ENCODE measurements at places on chromosomes 4 and X. TPM values are rescaled to one million over a fixed set of nuclear protein-coding genes. Genes with fewer than 3 reads are reported as not detected.

Gene PRRG1
- polyA plus RNA-seq: 13.1 TPM

Gene SUPT20HL2
- polyA plus RNA-seq: 0.28 TPM

Gene CT45A3
- not detected for polyA plus RNA-seq

Gene CYLC1
- not detected for polyA plus RNA-seq

Gene GLRA3
- polyA plus RNA-seq: not detected

Gene SLC6A14
- polyA plus RNA-seq: not detected

Gene FANCB
- 1.6 TPM for polyA plus RNA-seq

Gene GLRA2
- polyA plus RNA-seq: 0.11 TPM

Gene ERVMER34-1
- polyA plus RNA-seq: 0.38 TPM

Gene POU4F2
- not detected for polyA plus RNA-seq

Gene SLC9A6
- polyA plus RNA-seq: 7.5 TPM

Gene DSPP
- 0.04 TPM for polyA plus RNA-seq

Gene PDLIM3
- 616 TPM for polyA plus RNA-seq

Gene CXCL1
- not detected for polyA plus RNA-seq

Gene GIMD1
- 0.09 TPM for polyA plus RNA-seq

Gene CFP
- 3.0 TPM for polyA plus RNA-seq

Gene TMSB15C
- polyA plus RNA-seq: 4.5 TPM

Gene TMPRSS11D
- polyA plus RNA-seq: 0.19 TPM

Gene MAGEA12
- polyA plus RNA-seq: not detected

Gene DOK7
- 18.4 TPM for polyA plus RNA-seq

Gene BBS12
- 3.1 TPM for polyA plus RNA-seq

Gene MFAP3L
- polyA plus RNA-seq: 1.4 TPM

Gene GATA1
- polyA plus RNA-seq: 0.22 TPM

Gene NPY2R
- polyA plus RNA-seq: 0.08 TPM

Gene ENAM
- polyA plus RNA-seq: 3.8 TPM

Gene FGF5
- 0.61 TPM for polyA plus RNA-seq

Gene ARL13A
- not detected for polyA plus RNA-seq

Gene MSN
- polyA plus RNA-seq: 105 TPM

Gene TLR3
- polyA plus RNA-seq: 1.4 TPM

Gene GRIA3
- polyA plus RNA-seq: 2.0 TPM

Gene NFKB1
- polyA plus RNA-seq: 17.0 TPM

Gene NR3C2
- polyA plus RNA-seq: 14.1 TPM

Gene STAP1
- 0.09 TPM for polyA plus RNA-seq

Gene SPANXD
- not detected for polyA plus RNA-seq

Gene PRDM8
- polyA plus RNA-seq: 10.6 TPM

Gene ZCCHC4
- polyA plus RNA-seq: 13.3 TPM

Gene CLTRN
- 0.61 TPM for polyA plus RNA-seq

Gene DMRTC1
- not detected for polyA plus RNA-seq

Gene ZDHHC15
- polyA plus RNA-seq: 2.1 TPM

Gene GABRA4
- polyA plus RNA-seq: not detected

Gene MCTS1
- polyA plus RNA-seq: 36.6 TPM

Gene OPN1LW
- not detected for polyA plus RNA-seq
